Glutamatergic neuron (in vitro differentiated cells): ENCODE measurements at places on chromosomes 6 and 20.

- no peak for DNase-seq
Observed at GRCh38 chr6:3884007-3884745, 35.0 kb downstream of the FAM50B start.

DNA sequence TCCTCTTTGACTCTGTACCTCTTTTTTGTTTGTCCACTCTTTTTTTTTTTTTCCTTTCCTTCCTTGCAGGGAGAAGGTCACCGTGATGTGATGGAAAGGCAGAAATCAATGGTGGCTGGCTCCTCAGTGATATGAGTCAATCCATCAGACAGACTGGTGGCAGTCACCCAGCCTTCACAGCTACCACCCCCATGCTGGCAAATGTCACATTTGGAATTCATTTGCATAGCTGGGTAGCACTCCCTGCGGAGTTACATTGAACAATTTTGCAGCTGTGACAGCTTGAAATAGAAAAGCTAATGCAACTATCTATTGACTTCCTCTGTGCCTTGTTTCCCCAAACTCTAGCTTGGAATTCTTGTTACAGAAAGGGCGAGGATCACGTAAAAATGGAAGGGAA is 668.4 kb downstream of the C6orf118 start:
- no peak for DNase-seq

DNA sequence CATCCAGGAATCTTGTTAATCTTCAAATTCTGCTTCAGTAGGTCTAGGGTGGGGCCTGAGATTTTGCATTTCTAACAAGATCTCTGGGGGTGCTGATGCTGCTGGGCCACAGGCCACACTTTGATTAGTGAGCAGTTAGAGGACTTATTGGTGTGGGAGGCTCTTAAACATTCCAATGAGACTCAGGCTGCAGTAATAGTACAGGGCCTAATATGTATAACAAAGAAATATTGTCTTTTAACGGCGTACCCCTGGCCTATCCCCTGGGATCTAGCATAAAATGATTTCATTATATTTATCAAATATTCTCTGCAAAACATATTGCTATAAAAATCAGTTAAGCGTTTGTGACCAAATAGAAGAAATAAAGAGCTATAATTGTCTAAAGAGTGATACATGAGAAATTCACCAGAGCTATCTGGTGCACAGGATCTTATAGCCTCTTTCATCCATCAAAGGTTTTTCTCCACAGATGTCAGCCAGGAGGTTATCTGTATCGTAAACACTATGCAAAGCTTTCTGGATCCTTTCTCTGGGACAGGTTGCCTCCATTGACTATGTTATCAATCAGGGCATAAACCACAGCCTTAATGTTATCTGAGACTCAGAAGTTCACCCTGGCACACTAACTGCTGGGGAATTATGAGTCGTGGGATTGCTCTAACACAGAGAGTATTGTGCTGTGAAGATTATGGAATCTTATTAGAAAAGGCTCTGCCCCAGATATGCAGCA is 488.5 kb upstream of the MAP3K7 start:
- no peak for DNase-seq

DNA sequence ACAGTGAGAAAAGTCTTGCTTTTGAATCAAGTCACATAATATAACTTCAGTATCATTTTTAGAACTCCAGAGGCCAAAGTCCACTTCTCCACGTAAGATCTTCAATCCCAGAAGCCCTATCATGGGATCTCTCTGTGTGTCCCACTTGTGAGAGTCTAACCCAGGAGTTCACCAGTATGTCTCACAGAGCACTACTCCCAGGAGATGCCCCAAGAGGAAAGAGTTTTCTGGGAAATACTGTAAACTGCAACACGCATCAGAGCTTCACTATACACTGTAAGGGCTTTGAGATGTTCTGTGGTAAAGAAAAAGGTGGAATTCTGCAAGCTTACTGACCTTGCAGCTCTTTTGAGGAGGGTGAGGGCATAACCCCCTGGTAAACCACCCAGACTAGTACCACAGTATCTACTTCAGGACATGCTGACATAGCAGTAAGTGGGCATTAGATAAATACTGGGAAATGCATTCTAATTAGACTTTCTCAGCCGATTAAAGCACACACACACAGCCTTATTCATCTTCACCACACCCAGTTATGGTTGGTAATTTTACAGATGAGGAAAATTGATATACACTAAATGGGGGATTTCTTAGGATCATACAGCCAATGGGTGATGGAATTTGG is 12.3 kb downstream of the DCBLD1 start:
- no peak for DNase-seq

- no peak for DNase-seq
Observed at GRCh38 chr6:112600168-112600567, 253.0 kb downstream of the RFPL4B start.

DNA sequence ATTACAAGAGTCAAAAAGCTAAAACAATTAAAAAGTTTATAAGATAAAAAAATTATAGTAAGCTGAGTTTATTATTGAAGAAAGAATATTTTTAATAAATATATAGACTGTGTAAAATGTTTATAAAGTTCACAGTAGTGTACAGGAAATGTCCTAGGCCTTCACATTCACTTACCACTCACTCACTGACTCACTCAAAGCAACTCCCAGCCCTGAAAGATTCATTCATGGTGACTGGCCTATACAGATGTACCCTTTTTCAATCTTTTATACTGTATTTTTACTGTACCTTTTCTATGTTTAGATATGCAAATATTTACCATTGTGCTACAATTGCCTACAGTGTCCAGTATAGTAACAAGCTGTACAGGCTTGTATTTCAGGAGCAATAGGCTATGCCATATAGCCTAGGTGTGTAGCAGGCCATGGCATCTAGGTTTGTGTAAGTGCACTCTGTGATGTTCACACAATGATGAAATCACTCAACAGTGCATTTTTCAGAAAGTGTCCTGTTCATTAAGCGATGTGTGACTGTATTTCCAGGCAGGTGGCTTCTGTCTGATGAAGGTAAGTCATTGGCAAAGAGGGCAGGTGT is 130.2 kb downstream of the BTBD3 start:
- DNase-seq: no peak

GRCh38 chr20:29472606-29473005 is 1784.9 kb upstream of the DEFB115 start:
- DNase-seq: no peak

GRCh38 chr6:137631323-137631722 is 137.1 kb upstream of the OLIG3 start:
- no peak for DNase-seq

GRCh38 chr6:25942561-25943147 is 12.2 kb upstream of the SLC17A2 start:
- DNase-seq: no peak

DNA sequence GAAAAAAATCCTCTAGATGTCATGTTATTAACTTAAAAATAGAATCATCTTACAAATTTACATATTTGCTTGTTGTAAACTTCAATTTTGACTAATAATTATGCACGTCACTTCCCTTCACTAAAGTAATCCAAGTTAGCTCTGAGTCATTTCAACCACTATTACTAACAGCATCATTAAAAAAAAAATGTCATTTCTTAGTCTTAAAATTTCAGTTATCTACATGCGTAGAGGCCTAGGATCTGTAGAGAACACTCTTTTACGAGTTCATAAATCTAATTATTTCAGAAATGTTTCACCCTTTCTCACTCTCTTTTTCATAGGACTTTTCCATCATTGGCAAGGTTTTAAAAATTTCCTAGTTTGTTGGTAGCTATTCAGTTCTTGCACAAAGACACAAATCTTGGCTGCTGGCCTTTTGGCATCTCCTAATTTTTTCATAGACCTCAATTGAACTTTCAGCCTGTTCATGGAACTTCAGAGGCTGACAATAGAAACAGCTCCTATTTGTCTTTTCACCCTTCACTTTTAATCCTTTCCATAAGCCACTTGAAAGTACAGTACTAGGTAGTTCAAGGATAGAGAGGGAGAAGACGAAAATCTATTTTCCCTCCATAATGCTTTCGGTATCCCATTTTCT is 61.5 kb downstream of the OGFRL1 start:
- DNase-seq: no peak

GRCh38 chr6:142387997-142388815 is 86.4 kb downstream of the ADGRG6 start:
- DNase-seq: no peak

- DNase-seq: no peak
Observed at GRCh38 chr20:35506179-35506578, 23.3 kb downstream of the C20orf173 start.

GRCh38 chr6:168319279-168320111 is at the start of gene DACT2:
DACT2 (minus strand) TSS chr6:168319777; CDS start chr6:168319633, 144 bp downstream.
- DNase-seq: peak; percentile 46

DNA sequence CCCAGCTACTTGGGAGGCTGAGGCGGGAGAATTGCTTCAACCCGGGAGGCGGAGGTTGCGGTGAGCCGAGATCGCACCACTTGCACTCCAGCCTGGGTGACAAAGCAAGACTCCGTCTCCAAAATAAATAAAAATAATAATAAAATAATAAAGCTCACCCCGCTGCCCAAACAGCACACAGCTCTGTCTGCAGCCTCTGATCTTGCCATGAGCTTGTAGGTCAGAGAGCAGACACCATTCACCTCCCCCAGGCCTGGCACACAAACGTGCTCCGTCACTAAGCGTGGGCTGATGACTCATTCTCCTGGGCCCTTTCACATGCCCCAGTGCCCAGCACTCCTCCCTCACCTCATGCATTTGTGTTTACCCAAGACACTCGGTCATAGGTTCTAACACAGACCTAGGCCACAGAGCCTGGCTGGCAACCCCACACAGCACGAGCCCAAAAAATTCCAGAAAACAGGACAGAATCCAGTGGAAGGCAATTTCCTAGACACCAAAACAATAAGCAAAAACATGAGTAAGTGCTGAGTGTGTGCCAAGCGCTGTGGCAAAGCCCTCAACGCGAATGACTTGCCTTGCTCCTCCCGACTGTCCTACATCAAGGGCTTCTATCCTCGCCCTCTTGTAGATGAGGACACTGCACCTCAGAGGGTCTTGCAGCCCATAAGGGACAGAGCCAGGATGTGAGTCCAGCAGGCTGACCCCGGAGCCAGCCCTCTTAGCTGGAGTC is 18.0 kb downstream of the ATP9A start:
- no peak for DNase-seq

- peak; percentile 50 for DNase-seq
Observed at GRCh38 chr6:29071831-29072723, 15.0 kb downstream of the OR2B3 start.

GRCh38 chr6:33075208-33075567 is 602 bp upstream of the HLA-DPB1 start:
- DNase-seq: no peak

- no peak for DNase-seq
Observed at GRCh38 chr6:157420497-157420896, 39.5 kb downstream of the ZDHHC14 start.

GRCh38 chr6:66825539-66825938 is 1118.5 kb upstream of the EYS start:
- no peak for DNase-seq

DNA sequence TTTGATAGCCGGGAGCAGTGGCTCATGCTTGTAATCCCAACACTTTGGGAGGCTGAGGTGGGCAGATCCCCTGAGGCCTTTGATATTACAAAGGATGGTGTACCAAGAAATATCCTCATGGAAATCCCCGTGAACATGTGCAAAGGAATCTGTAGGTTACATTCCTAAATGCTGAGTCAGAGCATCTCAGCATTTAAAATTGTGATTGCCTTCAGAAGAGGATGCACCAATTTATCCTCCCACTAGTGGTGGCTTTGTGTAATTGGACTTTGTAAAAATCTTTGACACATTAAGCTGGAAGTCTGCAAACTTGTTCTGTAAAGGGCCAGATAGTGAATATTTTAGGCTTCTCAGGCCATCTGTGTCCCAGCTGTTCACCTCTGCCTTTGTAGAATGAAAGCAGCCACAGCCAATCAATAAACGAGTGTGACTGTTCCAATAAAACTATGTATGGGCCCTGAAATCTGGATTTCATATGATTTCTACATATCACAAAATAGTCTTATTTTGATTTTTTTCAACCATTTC is 11.8 kb downstream of the TMEM14B start:
- DNase-seq: no peak

GRCh38 chr20:62134735-62135231 is 8.4 kb downstream of the PSMA7 start:
- DNase-seq: no peak

DNA sequence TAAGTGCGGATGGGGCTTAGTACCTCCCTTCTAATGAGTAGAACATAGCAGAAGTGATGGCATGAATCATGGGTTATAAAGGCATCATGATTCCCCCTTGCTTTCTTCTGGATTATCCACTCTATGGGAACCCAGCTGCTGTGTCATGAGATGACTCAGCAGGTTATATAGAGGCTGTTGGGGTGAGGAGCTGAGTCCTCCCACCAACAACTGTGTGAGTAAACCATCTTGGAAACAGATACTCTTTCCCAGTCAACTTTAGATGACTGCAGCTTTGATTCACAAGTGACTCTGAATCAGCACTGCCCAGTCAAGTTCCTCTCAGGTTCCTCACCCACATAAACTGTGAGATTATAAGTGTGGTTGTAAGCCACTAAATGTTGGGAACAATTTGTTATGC is 46.3 kb downstream of the FAM83B start:
- no peak for DNase-seq

DNA sequence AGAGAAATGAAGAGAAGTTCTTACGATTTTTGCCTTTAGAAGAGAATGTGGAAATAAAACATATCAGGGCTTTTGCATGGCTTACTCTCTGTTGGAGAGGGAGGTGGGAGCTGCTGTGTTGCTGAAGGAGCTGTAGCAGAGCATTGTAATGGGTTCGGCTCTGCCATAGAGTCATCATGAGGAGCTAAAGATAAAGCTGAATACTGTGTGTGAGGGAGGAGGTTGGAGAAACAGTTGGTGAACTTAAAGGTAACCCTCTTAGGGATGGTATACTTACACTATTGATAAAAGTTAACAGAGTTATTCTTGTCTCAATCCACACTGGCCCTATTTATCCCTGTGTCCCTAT is 34.8 kb downstream of the CTNNBL1 start:
- DNase-seq: no peak

DNA sequence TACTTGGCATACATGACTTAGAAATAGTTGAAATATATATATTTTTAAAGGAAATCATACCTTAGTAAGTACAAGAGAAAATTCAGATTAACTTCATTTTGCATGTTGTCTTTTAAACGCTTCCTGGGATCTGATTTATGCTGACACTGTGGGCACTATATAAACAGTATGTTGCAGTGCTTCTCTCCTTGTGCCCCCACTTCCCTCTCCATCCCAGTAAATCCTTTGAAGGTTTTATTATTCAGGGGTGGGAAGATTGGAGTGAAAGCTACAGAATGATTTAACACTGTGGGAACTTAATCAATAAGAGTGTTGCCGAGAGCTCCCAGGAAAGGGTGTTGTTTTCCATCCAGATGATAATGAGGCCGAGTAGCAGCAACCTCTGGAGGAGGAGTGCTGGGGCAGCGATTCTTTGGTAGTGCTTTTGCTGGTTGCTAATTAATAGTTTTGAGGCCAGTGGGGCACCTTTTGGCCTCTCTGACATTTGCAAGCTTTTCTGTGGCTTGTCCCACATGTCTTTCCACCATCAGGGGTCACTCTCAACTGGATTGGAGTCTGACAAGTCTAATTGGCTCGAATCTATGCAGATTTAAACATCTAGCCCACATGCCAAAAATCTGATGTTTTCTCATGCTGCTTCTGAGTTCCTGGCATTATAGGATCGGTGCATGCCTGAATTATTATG is 183.0 kb upstream of the MMS22L start:
- no peak for DNase-seq
